ENCODE measurements at places on chromosomes 11 and 22. TPM values are rescaled to one million over a fixed set of nuclear protein-coding genes. Genes with fewer than 3 reads are reported as not detected.

- DNase-seq = peak; percentile 22
Measured at GRCh38 chr11:76810151-76810853, 27.1 kb downstream of the TSKU start.

- peak; percentile 55 for DNase-seq
Measured at GRCh38 chr11:120068114-120068573, 69.8 kb downstream of the TRIM29 start.

DNA sequence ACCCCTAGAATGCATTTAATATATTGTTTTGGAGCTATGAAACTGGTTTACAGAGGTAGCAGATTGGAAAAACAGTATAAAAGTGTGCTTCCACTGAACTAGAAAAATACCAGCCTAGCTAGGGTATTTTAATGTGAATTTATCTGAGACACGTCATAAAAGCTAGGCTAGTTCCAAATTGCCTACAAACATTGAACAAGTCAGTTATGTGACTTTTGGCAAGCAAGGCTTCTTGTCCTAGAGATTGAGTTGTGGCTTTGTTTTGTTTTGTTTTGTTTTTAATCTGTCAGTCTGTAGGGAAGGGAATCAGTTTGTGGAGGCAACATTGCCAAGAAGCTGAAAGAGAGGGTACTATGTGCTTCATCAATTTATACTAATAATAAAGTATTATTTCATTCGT lies 24.2 kb downstream of the RTN3 start:
- no peak for DNase-seq

DNA sequence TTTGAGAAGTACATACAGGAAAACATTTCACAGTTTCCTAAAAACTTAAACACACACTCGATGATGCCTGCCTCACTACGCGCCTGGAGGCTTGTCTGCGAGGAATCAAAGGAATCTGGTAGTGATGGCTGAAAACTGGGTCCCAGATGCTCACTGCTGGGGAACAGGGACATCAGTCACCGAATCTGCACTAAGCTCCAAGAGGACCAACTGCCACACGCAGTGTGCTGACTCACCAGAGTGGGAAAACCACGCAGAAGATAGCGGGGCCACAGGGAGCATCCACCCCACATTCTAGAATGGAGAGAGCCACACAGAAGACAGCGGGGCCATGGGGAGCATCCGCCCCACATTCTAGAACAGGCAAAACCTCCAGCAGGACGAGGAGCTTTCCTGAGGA lies 24.3 kb upstream of the MOB2 start:
- DNase-seq = no peak

The ANO9 gene
- 7.4 TPM for total RNA-seq

- DNase-seq = no peak
Measured at GRCh38 chr11:69159150-69159852, 3.6 kb downstream of the SMIM38 start.
